ENCODE measurements at places on chromosomes 5 and 9. TPM values are rescaled to one million over a fixed set of nuclear protein-coding genes. Genes with fewer than 3 reads are reported as not detected.

The BTF3 gene
- 490 TPM for total RNA-seq

The PCDHA13 gene
- not detected for total RNA-seq

The APBA1 gene
- total RNA-seq, result 11.3 TPM

The SLC22A4 gene
- 1.5 TPM for total RNA-seq

The HACD4 gene
- 3.7 TPM for total RNA-seq

The CDH9 gene
- not detected for total RNA-seq

The SPAG8 gene
- total RNA-seq, result 0.82 TPM

The IQGAP2 gene
- 3.6 TPM for total RNA-seq

The MARCOL gene
- not detected for total RNA-seq

The IFNA2 gene
- total RNA-seq, result not detected

The NIPAL4 gene
- total RNA-seq, result 0.26 TPM

The KIF24 gene
- total RNA-seq, result 0.70 TPM

The TPM2 gene
- 655 TPM for total RNA-seq

The C1QTNF3 gene
- 1.1 TPM for total RNA-seq

The PCA3 gene
- total RNA-seq, result not detected

The GABRA1 gene
- total RNA-seq, result not detected

The ORM2 gene
- total RNA-seq, result not detected

The ZNF608 gene
- total RNA-seq, result 10.5 TPM

The CETN3 gene
- total RNA-seq, result 11.3 TPM

The FCN1 gene
- total RNA-seq, result not detected

The FSTL4 gene
- total RNA-seq, result not detected

The F2RL2 gene
- 12.0 TPM for total RNA-seq

The TMEM245 gene
- 38.5 TPM for total RNA-seq

The FKTN gene
- 22.0 TPM for total RNA-seq

The WNK2 gene
- total RNA-seq, result not detected

The IL4 gene
- total RNA-seq, result not detected

The NRARP gene
- 3.4 TPM for total RNA-seq

The DBH gene
- total RNA-seq, result not detected

The FBXO4 gene
- total RNA-seq, result 6.9 TPM

Measured in pericardium fibroblast (primary cell).